ENCODE measurements at places on chromosomes 16 and 17. TPM values are rescaled to one million over a fixed set of nuclear protein-coding genes. Genes with fewer than 3 reads are reported as not detected.

The HOXB13 gene
- total RNA-seq: 7.8 TPM

DNA sequence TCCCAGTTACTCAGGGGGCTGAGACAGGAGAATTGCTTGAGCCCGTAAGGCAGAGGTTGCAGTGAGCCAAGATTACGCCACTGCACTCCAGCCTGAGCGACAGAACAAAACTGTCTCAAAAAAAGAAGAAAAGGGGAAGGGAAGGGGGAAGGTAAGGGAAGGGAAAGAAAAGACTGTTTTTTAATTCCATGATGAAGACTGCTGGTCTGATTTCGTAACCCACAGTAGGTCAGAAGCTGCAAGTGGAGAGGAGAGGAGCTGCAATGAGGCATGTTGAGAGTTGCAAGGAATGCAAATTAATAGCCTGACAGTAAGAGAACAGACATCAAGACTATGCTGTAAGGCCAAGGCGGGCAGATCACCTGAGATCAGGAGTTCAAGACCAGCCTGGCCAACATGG lies 33.3 kb downstream of the HELZ start:
- H3K4me3 ChIP-seq: no peak overlapping the region
- 0 out of 2 replicates have a peak, but pooled peaks cover 2% of the 10 kb centered on the region for H3K36me3 ChIP-seq
- no peaks in the 10 kb centered on the region for H3K27me3 ChIP-seq
- no peak overlapping the region for H3K27ac ChIP-seq
- no peak for DNase-seq
- no peaks in the 10 kb centered on the region for H3K4me1 ChIP-seq

- DNase-seq: no peak
- H3K36me3 ChIP-seq: 0 out of 2 replicates have a peak, but pooled peaks cover 2% of the 10 kb centered on the region
- no peak overlapping the region for H3K27ac ChIP-seq
- no peaks in the 10 kb centered on the region for H3K27me3 ChIP-seq
Observed at GRCh38 chr17:77419547-77420094, 278.9 kb downstream of the SEC14L1 start.

GRCh38 chr17:79840989-79841286 lies 1.7 kb upstream of the CBX4 start:
- H3K27ac ChIP-seq: no peak overlapping the region
- no peak for DNase-seq
- peaks cover under 1% of the 10 kb centered on the region for H3K36me3 ChIP-seq
- no peaks in the 10 kb centered on the region for H3K27me3 ChIP-seq
- H3K4me3 ChIP-seq: no peak overlapping the region

- H3K4me1 ChIP-seq: peaks cover 10% of the 10 kb centered on the region
- no peak overlapping the region for H3K27ac ChIP-seq
- H3K27me3 ChIP-seq: no peaks in the 10 kb centered on the region
- DNase-seq: no peak
Observed at GRCh38 chr16:71726476-71727315, 2.2 kb upstream of the PHLPP2 start.
